Activated CD4-positive, alpha-beta T cell treated with anti-CD3 and anti-CD28 coated beads for 48 hours (primary cell): ENCODE measurements at places on chromosomes 12 and 14.

GRCh38 chr14:24137529-24138395 lies 1.8 kb downstream of the PSME1 start:
- DNase-seq = no peak

DNA sequence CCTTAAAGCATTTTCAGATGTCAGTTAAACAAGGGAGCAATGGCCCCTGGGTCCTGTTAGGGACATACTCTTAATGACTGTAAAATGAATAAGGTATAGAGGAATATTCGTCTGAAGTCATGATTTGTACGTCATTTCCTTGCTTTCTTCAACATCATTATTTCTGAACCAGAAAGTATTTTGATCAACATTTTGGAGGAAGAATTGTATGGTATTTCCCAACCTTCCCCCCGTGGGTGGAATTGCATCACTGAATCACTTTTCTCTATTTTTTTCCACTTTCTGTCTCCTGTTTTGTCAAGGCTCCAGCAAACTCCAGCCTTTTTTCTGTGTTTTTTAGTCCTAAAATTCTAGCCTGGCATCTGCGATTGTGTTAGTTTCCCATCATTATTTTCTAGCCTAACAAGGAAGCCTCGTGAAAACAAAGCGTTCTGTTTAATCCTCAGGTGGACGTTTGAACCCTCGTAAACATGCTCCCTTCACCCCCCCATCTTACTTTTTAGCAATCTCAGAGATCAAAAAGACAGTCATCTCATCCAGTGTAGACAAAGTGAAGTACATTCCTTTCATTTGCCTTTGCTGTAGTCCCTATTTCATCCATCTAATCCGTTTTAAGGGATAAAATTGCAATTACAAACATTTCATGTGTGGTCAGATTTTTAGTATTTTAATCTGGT lies 62.3 kb downstream of the ETV6 start:
- DNase-seq = no peak

- no peak for DNase-seq
Observed at GRCh38 chr12:14396071-14396470, 30.6 kb downstream of the ATF7IP start.

- no peak for DNase-seq
Observed at GRCh38 chr14:87767567-87767901, 225.4 kb downstream of the GALC start.

GRCh38 chr14:73740618-73741326 lies 26.6 kb upstream of the PNMA1 start:
- DNase-seq = no peak

GRCh38 chr14:55418411-55418810 lies 6.8 kb upstream of the ATG14 start:
- DNase-seq = no peak

GRCh38 chr12:48826209-48826855 lies 8.0 kb downstream of the CACNB3 start:
- no peak for DNase-seq

- DNase-seq = no peak
Observed at GRCh38 chr12:3216726-3217682, 139.8 kb downstream of the TSPAN9 start.

GRCh38 chr12:593396-594270 lies 69.6 kb downstream of the NINJ2 start:
- DNase-seq = no peak

- DNase-seq = peak; percentile 12
Observed at GRCh38 chr14:54669721-54670561, 103.0 kb downstream of the SAMD4A start.

DNA sequence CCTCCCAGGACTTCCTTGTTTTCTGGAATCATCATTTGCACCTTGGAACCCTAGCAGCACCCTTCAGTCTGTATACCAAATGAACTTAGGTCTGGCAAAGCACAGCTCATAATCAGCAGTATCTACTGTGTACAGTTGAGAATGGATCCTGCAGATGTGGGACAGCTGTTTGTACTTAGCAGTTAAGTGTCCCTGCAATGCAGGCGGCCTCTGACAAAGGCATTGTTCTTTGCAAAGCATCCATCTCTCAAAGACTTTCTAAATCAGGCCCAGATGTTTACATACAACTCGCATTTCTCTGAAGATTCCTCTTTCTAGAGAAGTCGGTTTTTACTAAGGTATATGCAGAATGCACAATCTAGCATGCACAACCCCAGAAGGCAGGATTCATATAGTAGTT lies 170.5 kb upstream of the RBM19 start:
- no peak for DNase-seq

DNA sequence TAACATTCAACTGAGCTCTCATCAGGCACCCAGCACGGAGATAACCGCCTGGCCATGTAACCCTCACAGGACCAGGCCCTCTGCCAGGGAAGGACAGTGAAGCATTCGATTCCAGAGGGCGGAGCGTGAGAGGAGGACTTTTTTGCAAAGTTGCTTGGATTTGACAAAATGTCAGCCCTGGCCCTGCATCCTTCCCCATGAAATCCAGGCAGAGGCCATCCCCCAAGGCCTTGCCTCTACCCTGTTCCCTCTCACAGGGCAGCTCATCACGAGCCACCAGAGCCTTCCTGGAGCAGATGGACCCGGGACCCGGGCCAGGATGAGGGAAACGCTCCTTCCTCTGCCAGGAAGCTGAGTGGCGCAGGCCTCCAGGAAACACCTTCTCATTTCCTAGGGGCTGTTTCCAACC lies 17.0 kb downstream of the CAMKK2 start:
- DNase-seq = no peak

GRCh38 chr12:1720494-1720893 lies 29.6 kb downstream of the ADIPOR2 start:
- DNase-seq = no peak

- no peak for DNase-seq
Observed at GRCh38 chr12:6273205-6273540, 37.3 kb upstream of the PLEKHG6 start.
